NAMALWA (cell line): ENCODE measurements at places on chromosomes 12 and 14.

GRCh38 chr12:211639-212414 is 2.1 kb downstream of the SLC6A12 start:
- DNase-seq, result no peak

DNA sequence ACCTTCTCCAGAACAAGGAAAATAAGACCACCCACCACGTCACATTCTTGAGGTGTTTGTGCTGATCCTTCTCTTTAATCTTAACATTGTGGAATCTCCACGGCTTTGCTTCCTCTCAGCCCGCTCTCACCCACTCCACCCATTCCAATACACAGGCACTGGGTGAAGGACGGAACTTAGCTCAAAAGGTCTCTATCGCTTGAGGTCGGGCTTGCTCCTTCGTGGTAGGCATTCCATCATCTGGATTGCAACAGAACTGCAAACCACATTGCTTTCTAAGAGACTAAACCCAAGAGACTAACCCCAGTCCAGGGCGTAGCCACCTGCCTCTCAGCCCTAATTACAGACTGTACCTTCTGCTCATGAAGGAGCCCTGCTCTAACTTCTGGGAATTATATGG is 24.0 kb upstream of the MDM2 start:
- DNase-seq, result no peak

DNA sequence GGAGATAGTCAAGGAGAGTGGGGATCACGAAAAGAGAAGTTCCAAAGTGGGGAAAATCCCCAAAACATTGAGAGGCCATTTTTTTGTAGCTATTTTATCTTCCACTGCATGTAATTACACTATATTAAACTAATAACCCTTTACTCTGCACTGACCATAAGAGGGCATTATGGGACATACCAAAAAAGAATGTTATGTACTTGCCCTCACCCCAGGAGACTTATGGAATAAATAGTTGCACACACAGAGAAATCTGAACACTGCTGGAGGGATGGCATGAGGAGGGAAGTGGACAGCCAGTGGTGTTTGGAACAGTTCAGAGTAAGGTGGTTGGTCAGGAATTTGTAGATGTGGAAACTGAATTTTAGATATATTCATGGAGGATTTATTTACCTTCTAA is 422.9 kb downstream of the SNAPC1 start:
- DNase-seq, result no peak

DNA sequence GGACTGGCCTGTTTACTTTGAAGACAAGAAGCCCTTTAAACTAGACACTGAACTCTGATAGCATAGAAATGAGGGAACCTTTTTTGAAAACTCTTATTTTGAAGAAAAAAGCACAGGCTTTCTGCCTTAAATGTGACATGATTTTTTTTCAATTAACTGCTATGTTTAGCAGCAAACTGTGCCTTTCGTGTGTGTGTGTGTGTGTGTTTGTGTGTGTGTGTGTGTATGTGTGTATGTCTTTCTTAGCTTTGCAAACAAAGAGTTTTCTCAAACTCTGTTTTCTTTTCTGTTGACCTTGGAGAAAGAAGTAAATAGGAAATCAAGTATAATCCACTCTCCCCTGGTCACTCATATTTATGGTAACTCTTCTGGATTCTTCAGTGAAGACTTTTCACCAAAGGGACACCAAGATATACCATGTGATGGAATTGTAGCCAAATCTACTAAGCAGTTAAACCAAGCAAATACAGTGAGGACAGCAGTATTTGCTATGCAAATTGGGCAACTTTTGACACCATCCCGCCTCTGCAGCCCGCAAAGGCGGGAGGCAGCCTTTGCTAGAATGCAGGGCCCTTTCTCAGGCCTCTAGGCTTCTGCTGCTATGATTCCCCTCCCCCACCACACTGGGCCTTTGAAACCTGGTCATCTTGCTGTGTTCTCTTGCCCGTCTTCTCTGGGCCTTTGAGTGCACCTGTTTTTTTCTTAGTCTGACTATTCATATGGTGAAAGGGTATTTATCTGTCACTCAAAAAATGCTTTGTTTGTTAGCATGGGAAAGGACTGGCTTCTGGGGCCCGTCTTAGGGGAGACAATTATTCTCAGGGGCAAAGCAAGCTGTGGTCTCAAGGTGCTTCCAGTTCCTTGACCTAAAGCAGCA is 107.9 kb downstream of the MYRFL start:
- peak; percentile 66 for DNase-seq

- DNase-seq, result no peak
Measured at GRCh38 chr12:52846356-52846970, 2.3 kb downstream of the KRT78 start.

DNA sequence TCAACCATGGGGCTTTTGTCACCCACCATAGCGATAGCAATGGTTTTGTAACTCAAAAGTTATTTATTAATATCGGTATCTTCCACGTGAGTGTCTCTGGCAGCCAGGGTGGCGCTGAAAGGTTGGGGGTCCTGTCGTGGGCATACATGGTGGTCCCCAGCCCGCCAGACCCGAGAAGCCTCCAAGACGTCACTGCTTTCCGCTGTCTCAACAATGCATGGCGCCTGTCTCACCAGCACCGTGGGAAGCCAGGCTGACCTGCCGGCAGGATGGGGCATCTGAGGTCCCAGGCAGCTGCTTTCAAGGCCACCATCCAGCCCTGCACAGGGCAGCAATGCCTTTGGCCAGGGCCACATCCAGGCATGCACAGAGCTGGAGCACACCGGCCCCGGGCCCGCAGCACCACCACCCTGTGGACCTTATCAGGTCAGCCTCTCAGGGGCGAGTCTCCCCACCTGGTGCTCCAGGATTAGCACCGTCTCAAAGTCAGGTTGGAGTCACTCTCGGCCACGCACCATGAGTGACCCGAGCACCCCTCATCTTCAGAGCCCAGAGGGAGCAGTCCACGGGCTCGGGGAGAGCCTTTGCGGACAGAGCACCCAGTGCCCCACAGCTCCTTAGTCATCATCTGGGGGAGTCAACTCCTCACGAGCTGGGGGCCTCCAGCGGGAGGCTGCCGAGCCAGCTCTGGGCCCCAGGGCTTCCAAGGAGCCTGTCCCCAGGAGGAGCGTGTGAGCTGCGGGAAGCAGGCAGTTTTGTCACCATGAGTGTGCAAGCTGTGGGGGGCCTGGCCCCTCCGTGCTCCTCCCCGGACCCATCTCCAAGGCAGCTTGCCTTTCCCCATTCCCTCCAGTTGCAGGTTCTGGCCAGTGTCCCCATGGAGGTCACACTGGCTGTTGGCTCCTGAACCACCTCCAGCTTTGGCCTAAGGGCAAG is 14.6 kb upstream of the C14orf180 start:
- DNase-seq, result no peak

GRCh38 chr12:18794000-18794399 is 56.1 kb downstream of the CAPZA3 start:
- DNase-seq, result no peak

DNA sequence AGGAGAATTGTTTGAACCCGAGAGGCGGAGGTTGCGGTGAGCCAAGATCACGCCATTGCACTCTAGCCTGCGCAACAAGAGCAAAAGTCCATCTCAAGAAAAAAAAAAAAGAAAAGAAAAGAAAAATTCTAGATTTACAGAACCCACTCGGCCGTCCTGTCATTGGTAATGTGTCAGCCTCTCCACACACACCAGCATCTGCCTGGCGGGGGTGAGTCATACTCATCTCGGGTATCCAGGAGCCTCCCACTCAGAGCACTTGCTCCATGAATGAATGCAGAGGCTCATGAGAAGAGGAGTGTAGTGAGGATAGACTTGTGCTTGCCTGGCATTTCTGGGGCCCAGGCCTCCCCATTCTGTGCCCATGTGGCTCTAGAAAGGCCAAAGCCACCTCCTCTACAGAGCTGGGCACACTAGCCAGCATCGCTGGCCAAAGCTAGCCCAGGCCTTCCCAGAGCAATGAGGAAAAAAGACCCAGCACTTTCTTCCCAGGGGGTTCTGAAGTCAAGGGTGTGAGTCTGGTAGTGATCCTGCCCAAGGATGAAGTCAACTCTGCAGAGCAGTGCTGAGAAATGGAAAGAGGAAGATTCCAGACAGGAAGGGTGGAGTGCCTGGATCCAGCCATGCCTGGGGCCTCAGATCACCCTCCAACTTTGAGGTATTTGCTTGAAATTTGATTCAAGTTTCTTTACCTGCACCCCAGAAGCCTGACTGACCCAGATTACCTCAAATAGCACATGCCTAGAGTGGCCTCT is 31.2 kb upstream of the KLC1 start:
- no peak for DNase-seq

DNA sequence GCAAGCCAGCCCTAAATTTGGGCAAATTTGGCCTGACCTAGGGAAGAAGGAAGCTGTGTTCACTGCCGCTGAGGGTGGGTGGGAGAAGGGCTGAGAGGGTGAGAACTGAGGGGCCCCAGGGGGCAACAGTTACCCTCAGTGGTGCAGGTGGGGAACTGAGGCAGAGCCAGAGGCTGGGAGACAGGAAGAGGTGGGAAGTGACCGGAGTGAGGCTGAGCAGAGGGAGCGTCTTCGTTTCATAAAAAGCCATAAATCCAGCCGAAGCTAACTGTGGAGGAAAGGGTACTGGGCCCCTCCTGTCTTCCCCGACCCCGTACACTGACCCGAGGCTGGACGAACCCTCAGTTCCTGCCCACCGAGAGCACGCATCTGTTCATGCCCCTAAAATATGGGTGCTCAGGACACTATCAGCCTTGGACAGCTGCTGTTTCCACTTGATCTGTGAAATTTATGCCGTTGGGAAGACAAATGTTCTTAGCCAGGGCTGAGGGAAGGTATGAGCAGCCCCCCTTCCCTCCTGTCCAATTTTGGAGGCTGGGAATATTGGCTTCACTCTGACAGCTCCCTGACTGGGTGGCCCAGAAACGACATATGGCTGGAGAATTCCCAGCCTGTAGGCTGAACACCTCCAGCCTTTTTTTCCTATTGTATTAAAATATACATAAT is 116.5 kb downstream of the KIF26A start:
- DNase-seq, result no peak

DNA sequence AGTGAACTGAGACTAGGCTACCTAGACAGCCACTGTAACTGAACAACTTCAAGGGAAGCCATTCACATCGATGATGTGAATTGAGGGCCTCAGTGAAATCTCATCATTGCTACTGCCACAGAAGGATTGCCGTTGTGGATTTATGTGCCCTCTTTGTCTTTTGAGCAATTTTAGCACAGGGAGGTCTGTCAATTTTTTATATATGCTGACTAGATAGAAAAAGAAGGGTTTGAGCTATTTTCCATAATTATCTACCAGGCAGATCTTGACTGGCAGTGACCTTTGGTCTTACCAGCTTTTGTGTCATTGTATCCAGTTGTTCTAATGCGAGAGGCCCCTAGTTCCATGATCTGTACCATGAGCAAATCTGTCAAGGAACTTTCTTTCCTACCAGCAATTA is 179.4 kb downstream of the ERC1 start:
- DNase-seq, result no peak

DNA sequence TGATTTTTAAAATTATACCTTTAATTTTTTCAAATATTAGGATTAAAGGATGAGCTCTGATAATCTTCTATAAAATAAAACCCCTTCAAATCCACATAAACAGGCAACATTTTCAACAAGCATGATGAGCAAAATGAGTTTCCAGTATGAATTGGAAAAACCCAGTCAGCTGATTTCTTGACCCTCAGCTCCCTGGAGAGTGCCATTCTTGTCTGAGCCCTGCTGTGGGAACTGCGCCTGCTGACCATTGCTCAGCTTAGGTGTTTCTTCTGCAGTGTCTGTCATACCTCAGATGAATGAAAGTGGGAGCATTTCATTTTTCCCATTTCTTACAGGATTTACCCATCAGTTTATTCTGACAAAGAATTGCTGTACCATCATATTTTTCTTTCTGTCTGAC is 27.6 kb downstream of the MAPKAPK5 start:
- DNase-seq, result no peak

- DNase-seq, result no peak
Measured at GRCh38 chr14:75119056-75119455, 7.8 kb downstream of the NEK9 start.

GRCh38 chr12:56941299-56942017 is 7.2 kb upstream of the SDR9C7 start:
- DNase-seq, result no peak

GRCh38 chr12:51326698-51327439 is 2.9 kb upstream of the BIN2 start:
- DNase-seq, result peak; percentile 51

DNA sequence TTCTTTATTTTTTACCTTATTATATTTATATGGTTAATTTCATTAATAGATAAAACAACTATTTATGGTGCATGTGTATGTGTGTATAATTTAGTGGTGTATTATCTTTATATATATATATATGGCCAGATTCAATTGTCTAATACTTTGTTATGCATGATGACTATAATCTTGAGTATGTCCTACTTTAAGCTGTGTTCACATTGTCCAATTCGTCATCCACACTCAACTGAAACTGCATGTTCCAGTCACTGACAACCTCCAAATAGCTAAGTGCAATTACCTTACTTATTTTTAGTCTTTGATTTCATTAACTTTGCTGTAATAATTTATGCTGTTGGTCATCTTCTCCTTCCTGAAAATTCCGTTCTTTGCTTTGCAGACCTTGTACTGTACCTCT is 306.5 kb upstream of the TMTC1 start:
- no peak for DNase-seq

GRCh38 chr14:72892879-72893635 is 844 bp downstream of the DPF3 start:
- DNase-seq, result no peak

GRCh38 chr14:61581955-61582615 is 113.2 kb upstream of the HIF1A start:
- no peak for DNase-seq

DNA sequence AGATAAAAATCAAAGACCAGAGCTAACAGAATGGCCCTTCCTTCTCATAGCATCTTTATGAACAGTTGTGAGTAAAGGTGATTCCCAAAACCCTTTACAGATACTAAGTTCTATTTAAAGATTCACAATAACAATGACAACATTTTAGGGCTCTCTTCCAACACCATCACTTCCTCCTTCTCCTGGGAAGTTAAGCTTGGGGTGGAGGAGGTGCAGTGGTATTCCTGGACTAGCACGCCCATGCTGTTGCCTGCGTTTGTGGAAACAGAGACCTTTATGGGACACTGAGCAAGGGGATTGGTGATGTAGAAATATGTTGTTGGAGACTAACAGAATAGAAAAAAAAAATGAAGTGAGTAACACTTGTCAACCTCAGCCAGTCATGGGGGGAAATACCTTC is 22.5 kb downstream of the SYNE2 start:
- no peak for DNase-seq

DNA sequence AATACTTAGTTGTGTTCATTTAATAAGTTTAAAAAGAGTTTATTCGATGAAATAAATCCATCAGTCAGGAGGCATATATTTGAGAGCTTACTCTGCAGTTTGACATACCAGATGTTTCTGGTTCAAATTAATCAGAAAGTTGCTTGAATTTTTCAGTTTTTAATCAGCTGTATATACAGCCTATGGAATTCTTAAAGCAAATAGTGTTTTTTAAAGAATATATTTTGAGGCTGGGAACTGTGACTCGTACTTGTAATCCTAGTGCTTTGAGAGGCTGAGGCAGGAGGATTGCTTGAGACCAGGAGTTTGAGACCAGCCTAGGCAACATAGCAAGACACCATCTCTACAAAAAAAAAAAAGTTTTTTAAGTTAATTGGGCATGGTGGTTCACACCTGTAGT is 112.1 kb downstream of the MON2 start:
- DNase-seq, result no peak

- no peak for DNase-seq
Measured at GRCh38 chr12:28017126-28017872, 44.8 kb upstream of the PTHLH start.
